Tibial nerve (tissue), 4 donors: ENCODE measurements at places on chromosomes 16 and 17. TPM values are rescaled to one million over a fixed set of nuclear protein-coding genes. Genes with fewer than 3 reads are reported as not detected.
A peak's percentile ranks its signal among the peaks of the same experiment; 100 is the strongest.

DNA sequence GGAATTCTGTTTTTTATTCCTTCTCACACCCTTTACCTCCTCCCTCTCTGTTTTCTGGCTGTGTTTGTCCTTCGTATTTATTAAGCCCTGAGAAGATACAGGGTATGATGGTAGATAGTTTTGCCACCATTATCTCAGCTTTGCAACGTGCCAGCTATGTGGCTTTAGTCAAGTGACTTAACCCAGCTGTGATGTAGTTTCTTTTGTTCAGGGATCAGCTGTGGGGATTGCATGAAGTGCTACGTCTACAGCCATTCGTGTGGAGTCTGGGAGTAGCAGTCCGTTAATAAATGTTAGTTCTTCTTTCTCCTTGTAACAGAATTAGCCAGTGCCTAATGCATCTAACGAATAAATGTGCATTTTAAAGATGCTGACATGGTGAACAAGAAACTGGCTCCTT lies 128.4 kb downstream of the HAPSTR1 start:
- H3K36me3 ChIP-seq, result no peaks in the 10 kb centered on the region
- H3K27ac ChIP-seq, result no peak overlapping the region
- no peaks in the 10 kb centered on the region for H3K4me1 ChIP-seq
- no peaks in the 10 kb centered on the region for H3K27me3 ChIP-seq

DNA sequence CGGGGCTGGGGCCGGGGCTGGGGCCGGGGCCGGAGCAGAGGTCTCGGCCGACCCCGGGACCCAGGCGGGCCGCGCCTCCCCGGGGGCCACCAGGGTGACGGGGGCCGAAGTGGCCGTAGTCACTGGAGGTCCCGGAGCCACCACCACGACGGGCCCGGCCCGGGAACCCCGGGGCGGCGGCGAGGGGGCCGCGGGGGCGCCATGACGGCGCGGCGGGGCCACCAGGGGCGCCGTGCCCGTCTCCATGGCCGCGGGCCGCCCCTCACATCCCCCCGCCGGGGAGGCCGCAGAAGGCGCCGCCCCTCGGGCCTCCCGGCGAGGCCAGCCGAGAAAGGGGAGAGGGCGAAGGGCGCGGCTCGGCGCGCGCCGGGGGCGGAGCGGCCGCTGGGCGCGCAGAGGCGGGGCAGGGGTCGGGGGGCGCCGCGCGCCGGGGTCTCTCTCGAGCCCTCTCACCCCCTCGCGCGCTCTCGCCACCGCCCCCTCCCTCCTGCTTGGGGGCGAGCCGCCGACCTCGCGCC lies 297 bp downstream of the TBC1D10B start:
- H3K4me3 ChIP-seq, result peak overlapping the region; percentile 89
- H3K27ac ChIP-seq, result peak overlapping the region; percentile 91
- no peaks in the 10 kb centered on the region for H3K36me3 ChIP-seq

GRCh38 chr17:68973098-68973846 lies 18.1 kb upstream of the ABCA8 start:
- no peak for DNase-seq
- H3K27ac ChIP-seq, result peak overlapping the region; percentile 72
- H3K27me3 ChIP-seq, result no peaks in the 10 kb centered on the region
- no peaks in the 10 kb centered on the region for H3K36me3 ChIP-seq

DNA sequence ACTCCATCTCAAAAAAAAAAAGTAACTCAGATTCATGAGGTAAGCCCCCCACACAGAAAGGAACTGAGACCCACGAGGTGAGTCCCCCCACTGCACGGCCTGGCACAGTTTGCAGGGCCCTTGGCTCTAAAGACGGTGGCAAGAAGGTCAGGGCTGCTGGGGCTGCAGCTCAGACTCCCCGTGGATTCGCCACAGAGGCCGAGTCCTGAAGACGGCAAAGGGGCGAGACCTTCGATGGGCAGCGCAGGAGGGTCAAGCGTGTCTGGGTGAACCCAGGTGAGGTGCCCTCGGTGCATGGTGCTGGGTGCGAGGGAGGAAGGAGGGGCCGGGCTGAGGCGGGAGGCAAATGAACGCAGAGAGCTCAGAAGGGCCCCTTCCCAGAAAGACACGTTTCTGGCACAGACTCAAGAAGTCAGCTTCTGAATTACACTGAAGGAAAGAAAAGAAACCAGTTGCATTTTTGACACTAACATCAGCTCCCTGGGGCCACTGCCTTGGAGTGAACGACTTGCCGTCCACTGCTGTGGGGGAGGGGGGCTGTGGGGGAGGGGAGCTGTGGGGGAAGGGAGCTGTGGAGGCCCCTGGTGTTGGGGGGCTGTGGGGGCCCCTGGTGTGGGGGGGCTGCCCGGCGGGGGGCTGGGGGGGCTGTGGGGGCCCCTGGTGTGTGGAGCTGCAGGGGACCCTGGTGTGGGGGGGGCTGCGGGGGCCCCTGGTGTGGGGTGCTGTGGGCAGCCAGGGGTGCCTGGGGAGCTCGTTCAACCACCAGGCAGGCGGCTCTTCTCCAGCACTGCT lies 69.8 kb upstream of the METRNL start:
- no peaks in the 10 kb centered on the region for H3K4me1 ChIP-seq
- H3K4me3 ChIP-seq, result no peak overlapping the region
- H3K36me3 ChIP-seq, result no peaks in the 10 kb centered on the region
- H3K27ac ChIP-seq, result no peak overlapping the region
- DNase-seq, result no peak
- H3K27me3 ChIP-seq, result no peaks in the 10 kb centered on the region

DNA sequence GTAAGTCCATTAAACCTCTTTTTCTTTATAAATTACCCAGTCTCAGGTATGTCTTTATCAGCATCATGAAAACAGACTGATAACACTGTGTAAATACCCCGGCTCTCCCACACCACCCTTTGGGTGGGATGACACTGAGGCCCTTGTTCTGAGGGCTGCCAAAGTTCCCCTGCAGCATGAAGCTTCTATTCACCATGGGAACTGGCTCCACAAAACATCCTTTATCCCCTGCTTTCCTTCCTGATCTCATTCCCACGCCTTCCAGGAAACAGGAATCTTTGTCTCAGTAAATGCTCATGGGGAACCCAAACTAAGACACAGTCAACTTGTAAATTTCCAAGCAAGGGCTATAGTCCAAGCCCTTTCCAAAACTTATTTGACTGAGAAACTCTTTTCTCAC lies 88.4 kb downstream of the ABCC12 start:
- no peak overlapping the region for H3K27ac ChIP-seq
- H3K4me3 ChIP-seq, result no peak overlapping the region
- no peaks in the 10 kb centered on the region for H3K36me3 ChIP-seq
- no peak for DNase-seq

DNA sequence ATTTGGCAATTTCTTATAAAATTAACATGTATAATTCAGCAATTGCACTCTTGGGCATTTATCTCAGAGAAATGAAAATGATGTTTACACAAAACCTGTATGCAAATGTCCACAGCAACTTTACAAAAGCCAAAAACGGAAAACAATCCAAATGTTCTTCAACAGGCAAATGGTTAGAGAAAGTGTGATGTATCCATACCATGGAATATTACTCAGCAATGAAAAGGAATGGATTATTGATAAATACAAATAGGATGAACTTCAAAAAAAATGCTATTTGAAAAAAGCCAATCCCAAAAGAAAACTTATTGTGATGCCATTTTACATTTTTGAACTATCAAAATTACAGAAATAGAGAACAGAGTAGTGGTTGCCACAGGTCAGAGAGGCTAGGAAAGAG lies 37.2 kb upstream of the ABCA10 start:
- H3K36me3 ChIP-seq, result no peaks in the 10 kb centered on the region
- no peak overlapping the region for H3K27ac ChIP-seq
- DNase-seq, result no peak

GRCh38 chr16:66754211-66754610 lies 2.8 kb upstream of the DYNC1LI2 start:
- no peak overlapping the region for H3K27ac ChIP-seq
- no peaks in the 10 kb centered on the region for H3K27me3 ChIP-seq
- H3K4me3 ChIP-seq, result no peak overlapping the region
- H3K36me3 ChIP-seq, result peaks cover under 1% of the 10 kb centered on the region
- peaks cover 18% of the 10 kb centered on the region for H3K4me1 ChIP-seq
- no peak for DNase-seq

GRCh38 chr17:70205401-70205800 lies 36.1 kb downstream of the KCNJ2 start:
- H3K36me3 ChIP-seq, result no peaks in the 10 kb centered on the region
- H3K4me3 ChIP-seq, result no peak overlapping the region
- H3K4me1 ChIP-seq, result no peaks in the 10 kb centered on the region

DNA sequence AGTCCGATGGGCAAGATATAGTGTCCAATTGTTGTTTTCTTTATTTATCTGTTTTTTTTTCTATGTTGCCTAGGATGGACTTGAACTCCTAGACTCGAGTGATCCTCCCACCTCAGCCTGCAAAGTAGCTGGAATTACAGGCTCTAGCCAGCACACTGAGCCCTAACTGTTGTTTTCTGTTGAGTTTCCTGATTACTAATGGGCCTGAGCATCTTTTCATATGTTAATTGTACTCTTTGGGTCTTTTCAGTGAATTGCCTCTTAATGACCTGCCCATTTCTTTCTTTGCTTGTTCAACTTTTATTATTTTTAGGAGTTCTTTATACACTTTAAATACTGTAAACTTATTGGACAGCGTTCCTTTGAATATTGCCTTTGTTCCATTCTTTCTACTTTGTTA lies 213.0 kb downstream of the HS3ST3B1 start:
- DNase-seq, result no peak
- no peak overlapping the region for H3K4me3 ChIP-seq
- H3K4me1 ChIP-seq, result no peaks in the 10 kb centered on the region

- DNase-seq, result no peak
- H3K36me3 ChIP-seq, result peaks cover 5% of the 10 kb centered on the region
- no peaks in the 10 kb centered on the region for H3K4me1 ChIP-seq
- H3K4me3 ChIP-seq, result no peak overlapping the region
Observed at GRCh38 chr16:15613676-15614075, 29.3 kb downstream of the MARF1 start.

DNA sequence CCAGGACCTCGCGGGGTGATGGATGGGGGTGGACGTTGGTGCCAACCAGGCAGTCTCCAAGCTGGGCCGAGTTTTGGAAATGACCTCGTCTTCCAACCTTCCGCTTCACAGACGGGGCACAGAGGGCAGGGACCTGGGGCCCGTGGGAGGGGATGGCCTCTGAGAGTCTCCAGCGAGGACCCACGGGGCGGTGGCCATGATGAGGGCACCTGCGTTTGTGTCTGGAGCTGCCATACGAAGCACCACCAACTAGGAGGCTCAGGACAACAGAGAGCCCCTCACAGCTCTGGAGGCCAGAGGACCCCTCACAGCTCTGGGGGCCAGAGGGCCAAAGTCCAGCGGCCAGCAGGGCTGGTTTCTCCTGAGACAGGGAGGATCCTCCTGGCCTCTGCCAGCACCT lies 26.5 kb downstream of the SOX8 start:
- no peak overlapping the region for H3K27ac ChIP-seq
- H3K27me3 ChIP-seq, result peaks cover 37% of the 10 kb centered on the region

DNA sequence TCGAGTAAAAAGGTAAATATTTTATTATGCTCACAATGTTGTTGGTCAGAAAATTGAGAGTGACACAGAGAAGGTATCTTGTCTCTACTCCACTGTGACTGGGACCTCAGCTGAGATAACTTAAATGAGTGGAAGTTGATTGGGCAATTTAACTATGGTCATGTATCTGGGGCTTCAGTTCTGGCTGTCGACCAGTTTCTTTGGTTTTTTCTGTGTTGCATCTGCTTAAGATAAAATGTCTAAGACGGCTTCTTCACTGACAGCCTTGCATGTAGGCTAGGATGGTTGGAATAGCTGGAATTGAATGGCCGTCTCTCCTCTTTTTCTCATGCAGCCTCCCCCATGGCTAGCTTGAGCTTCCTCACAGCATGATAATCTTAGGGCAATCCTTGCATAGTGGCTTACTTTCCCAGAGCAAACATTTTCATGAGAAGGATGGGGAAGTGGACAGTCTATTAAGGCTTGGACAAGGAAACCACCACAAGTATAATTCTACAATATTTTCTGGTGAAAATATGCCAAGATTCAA lies 433.7 kb downstream of the KIF2B start:
- no peaks in the 10 kb centered on the region for H3K4me1 ChIP-seq
- DNase-seq, result no peak
- no peaks in the 10 kb centered on the region for H3K36me3 ChIP-seq

DNA sequence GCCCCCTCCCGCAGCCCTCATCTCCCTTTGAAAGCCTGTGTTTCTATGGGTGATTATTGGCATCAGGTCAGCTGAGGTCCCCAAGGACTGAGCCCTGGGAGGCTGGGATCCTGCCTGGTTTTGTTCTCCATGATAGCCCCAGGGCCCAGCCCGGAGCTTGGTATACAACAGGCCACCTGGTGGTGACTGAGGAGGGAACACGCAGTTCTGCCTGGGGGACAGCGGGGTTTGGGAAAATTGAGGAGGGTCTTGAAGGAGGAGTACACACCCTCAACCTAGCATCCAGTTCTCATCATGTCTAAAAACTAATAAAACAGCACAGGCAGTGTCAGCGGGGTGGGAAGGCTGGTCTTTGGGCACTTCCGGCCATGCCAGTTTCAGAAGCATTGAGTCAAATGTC lies 335.1 kb downstream of the CPPED1 start:
- no peak overlapping the region for H3K4me3 ChIP-seq
- no peak for DNase-seq
- H3K4me1 ChIP-seq, result no peaks in the 10 kb centered on the region
- no peaks in the 10 kb centered on the region for H3K36me3 ChIP-seq
- H3K27ac ChIP-seq, result no peak overlapping the region
- H3K27me3 ChIP-seq, result no peaks in the 10 kb centered on the region

The RNF112 gene
- 2.1 TPM for total RNA-seq

The WNT9B gene
- total RNA-seq, result not detected

The MYH8 gene
- not detected for total RNA-seq

The TMEM100 gene
- 28.6 TPM for total RNA-seq

The NSRP1 gene
- 55.5 TPM for total RNA-seq
